ENCODE measurements at places on chromosomes 6 and 20.

GRCh38 chr6:147782302-147782701 is 273.8 kb downstream of the SAMD5 start:
- no peak for DNase-seq

DNA sequence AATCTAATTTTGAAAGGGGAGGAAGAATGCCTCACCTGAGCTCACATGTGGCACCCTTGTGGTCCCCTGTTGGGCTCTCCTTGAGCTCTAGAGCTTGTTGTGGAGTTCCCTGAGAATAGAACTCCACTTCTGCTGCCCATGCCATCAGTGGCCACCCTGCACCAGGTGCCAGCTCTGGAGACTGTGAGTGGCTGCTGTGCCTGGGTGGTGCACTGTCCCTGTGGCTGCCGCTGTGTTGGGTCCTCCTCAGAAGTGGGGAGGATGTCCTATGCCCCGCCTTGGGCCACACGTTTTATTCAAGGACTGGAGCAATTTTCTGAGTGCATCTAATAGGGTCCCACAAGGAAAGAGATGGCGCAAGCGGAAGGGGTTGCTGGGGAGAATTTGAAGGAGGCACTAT is 67.9 kb upstream of the MAP3K7 start:
- no peak for DNase-seq

DNA sequence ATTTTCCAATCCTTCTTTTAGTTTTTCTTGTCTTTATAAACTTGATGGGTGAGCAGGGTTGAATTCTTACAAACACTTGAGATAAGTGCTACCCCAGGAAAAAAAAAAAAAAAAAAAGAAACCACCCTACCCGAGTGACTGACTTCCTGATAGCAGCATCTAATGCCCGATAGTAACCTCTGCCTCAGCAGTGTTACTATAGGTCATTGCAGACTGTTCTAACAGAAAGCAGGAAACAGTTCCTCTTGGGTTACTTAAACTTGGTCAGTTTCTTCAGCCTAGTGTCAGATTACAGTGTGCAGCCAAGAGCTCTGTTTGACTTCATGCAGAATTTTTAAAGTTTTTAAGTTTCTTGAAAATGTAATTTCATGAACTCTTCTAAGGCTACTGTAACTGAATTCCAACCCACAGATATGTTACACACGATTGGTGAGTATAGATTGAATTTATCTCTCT is 2.1 kb downstream of the MYLIP start:
- DNase-seq = no peak

DNA sequence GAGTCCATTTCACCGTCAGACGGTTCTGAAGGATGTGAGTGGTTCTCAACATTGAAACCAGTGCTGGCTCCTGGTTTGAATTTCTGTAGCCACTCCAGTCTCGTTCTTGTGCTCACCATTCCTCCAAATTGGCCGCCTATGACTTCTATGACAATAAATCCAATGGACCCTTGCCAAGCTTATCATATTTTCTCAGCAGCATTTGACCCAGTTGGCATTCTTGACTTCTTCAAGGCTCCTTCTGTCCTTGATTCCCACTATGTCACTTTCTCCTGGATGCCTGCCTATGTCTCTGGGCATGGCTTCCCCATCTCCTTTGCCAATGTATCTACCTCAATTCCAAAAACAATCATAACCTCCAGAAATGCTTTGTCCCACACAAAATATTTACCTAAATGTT is 756.0 kb upstream of the NRSN1 start:
- no peak for DNase-seq

GRCh38 chr20:25470045-25470444 is 62.6 kb downstream of the GINS1 start:
- DNase-seq = peak; percentile 53

DNA sequence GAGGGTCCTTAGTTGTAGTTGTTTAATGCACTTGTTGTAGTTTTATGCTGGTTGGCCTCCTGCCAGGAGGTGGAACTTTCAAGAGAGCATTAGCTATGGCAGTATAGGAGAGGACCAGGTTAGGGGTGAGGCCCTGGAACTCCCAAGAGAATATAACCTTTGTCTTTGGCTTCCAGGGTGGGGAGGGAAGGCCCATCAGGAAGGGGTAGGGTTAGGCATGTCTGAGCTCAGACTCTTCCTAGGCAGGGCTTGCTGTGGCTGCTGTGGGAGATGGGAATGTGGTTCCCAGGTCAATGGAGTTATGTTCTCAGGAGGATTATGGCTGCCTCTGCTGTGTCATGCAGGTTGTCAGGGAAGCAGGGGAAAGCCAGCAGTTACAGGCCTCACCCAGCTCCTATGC is 20.0 kb upstream of the GABRR1 start:
- no peak for DNase-seq
